B cell (primary cell): ENCODE measurements at places on chromosomes 2 and 18. TPM values are rescaled to one million over a fixed set of nuclear protein-coding genes. Genes with fewer than 3 reads are reported as not detected.

TLX2 gene
- polyA plus RNA-seq = 0.06 TPM in 1 of 2 replicates, not detected in the other

SP140 gene
- polyA plus RNA-seq = 71.1 and 78.7 TPM in 2 replicates

LTBP1 gene
- 0.12 TPM in 1 of 2 replicates, not detected in the other for polyA plus RNA-seq

TGIF1 gene
- 30.4 and 33.3 TPM in 2 replicates for polyA plus RNA-seq

GRCh38 chr2:69701100-69701945 lies 40.6 kb upstream of the ANXA4 start:
- H3K4me3 ChIP-seq = no peak overlapping the region
- H3K27me3 ChIP-seq = peaks cover 3% of the 10 kb centered on the region
- H3K4me1 ChIP-seq = peaks cover 5% of the 10 kb centered on the region
- DNase-seq = no peak
- H3K27ac ChIP-seq = no peak overlapping the region
- no peaks in the 10 kb centered on the region for H3K36me3 ChIP-seq

GRCh38 chr2:166593403-166593802 lies 99.4 kb upstream of the SCN7A start:
- DNase-seq = no peak
- no peak overlapping the region for H3K27ac ChIP-seq
- H3K4me3 ChIP-seq = no peak overlapping the region
- no peaks in the 10 kb centered on the region for H3K27me3 ChIP-seq

DNA sequence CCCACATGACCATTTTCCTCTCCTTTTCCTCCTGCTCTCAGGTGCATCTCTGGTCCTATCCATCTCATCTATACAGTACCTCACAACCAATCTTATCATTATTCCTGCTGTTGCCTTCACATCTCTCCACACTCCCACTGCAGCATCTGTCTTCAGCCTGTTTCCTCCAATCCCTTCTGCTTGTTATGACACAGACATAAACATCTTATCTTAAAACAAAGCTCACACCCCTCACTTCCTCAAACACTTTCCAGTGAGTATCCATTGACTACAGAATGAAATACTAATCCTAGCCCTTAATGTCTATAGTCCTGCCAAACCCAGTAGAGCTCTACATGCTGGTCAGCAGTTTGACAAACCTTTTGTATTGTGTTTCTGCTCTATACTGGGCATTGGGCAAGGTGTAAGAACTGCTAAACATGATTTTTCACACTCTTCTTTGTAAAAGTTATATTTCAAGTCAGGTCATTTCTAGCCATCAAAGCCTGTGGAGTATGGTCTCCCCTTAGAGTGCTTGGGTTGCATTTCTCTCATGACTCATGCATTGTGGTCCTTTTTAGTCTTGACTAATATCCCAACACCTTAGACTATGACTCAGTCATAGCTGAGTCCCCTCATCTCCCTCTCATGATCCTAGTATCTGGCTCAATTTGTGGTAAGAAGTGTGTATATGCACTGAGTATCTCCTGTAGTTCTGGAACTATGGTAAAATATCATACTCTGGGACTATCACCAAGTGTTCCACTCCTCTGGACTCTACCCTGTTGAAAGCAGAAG lies 187.0 kb downstream of the CYRIA start:
- no peak overlapping the region for H3K4me3 ChIP-seq
- H3K27ac ChIP-seq = no peak overlapping the region
- DNase-seq = no peak
- H3K4me1 ChIP-seq = no peaks in the 10 kb centered on the region
- H3K27me3 ChIP-seq = no peaks in the 10 kb centered on the region
- no peaks in the 10 kb centered on the region for H3K36me3 ChIP-seq

- no peaks in the 10 kb centered on the region for H3K36me3 ChIP-seq
- H3K27ac ChIP-seq = no peak overlapping the region
- H3K4me1 ChIP-seq = no peaks in the 10 kb centered on the region
- no peak for DNase-seq
- no peak overlapping the region for H3K4me3 ChIP-seq
Measured at GRCh38 chr2:35447215-35447614, 908.4 kb upstream of the CRIM1 start.

- no peak overlapping the region for H3K4me3 ChIP-seq
- no peaks in the 10 kb centered on the region for H3K27me3 ChIP-seq
- H3K36me3 ChIP-seq = no peaks in the 10 kb centered on the region
Measured at GRCh38 chr2:8059255-8059654, 622.6 kb upstream of the ID2 start.

DNA sequence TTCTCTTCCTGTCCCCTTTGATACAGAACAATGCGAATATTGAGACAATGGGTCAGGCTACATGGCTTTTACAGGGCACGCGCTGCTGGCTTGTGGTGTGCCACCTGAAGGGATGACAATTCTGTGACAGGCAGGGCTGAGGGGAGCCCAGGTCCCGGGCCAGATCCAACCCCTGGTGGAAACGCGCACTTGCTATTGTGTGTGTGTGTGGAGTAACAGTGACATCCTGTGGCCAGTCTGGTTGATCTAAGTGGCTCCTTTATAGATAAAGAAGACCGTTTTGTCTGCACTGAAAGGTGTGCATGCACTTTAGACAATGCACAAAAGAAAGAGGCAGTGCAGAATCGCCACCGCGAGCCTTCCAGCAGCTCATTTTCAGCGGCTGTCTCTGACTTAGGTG lies 273.6 kb downstream of the HRH4 start:
- H3K4me1 ChIP-seq = no peaks in the 10 kb centered on the region
- H3K36me3 ChIP-seq = no peaks in the 10 kb centered on the region
- H3K27ac ChIP-seq = no peak overlapping the region
- no peaks in the 10 kb centered on the region for H3K27me3 ChIP-seq

GRCh38 chr2:80288576-80288975 lies 16.0 kb downstream of the LRRTM1 start:
- no peaks in the 10 kb centered on the region for H3K4me1 ChIP-seq
- no peaks in the 10 kb centered on the region for H3K27me3 ChIP-seq
- no peaks in the 10 kb centered on the region for H3K36me3 ChIP-seq
- DNase-seq = no peak
- no peak overlapping the region for H3K4me3 ChIP-seq

- H3K4me1 ChIP-seq = no peaks in the 10 kb centered on the region
- DNase-seq = no peak
- no peaks in the 10 kb centered on the region for H3K36me3 ChIP-seq
Measured at GRCh38 chr2:25077789-25078169, 35.9 kb downstream of the EFR3B start.

- H3K27me3 ChIP-seq = no peaks in the 10 kb centered on the region
- no peak for DNase-seq
- no peak overlapping the region for H3K27ac ChIP-seq
- peaks cover 69% of the 10 kb centered on the region for H3K36me3 ChIP-seq
- peaks cover 29% of the 10 kb centered on the region for H3K4me1 ChIP-seq
Measured at GRCh38 chr18:50277942-50278341, 3.4 kb downstream of the MBD1 start.
